ENCODE measurements at places on chromosomes 16 and 17. TPM values are rescaled to one million over a fixed set of nuclear protein-coding genes. Genes with fewer than 3 reads are reported as not detected.

ITGAD gene
- total RNA-seq: not detected

DNA sequence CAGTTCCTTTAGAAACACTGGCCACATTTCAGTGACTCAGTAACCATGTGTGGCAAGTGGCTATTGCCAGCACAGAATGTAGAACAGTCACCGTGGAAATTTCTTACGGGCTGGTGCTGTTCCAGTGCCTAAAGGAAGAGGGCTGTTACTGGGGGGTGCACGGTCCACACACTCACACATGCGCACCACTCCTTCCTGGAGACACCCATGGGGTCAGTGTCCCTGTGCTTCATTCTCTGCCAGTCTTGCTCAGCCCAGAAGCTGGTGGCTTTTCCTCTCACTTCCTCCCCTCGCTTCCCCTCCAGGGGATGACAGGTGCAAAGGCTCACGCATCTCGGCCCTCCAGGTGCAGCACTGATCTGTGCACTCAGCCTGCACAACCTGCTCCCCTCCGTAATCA, 115.6 kb downstream of the CCDC182 start:
- no peak overlapping the region for H3K27ac ChIP-seq
- no peak for DNase-seq
- no peak overlapping the region for H3K4me3 ChIP-seq
- no peaks in the 10 kb centered on the region for H3K36me3 ChIP-seq

GRCh38 chr17:2438823-2439222, 38.0 kb upstream of the MNT start:
- H3K4me3 ChIP-seq: no peak overlapping the region
- H3K36me3 ChIP-seq: no peaks in the 10 kb centered on the region
- DNase-seq: peak; percentile 85
- no peak overlapping the region for H3K27ac ChIP-seq

GRAPL gene
- under 0.01 TPM for total RNA-seq

TGFB1I1 gene
- 46.9 TPM for total RNA-seq

CX3CL1 gene
- not detected for total RNA-seq

GRCh38 chr16:85586380-85587104, 26.6 kb upstream of the GSE1 start:
- peaks cover 6% of the 10 kb centered on the region for H3K4me1 ChIP-seq
- H3K27me3 ChIP-seq: no peaks in the 10 kb centered on the region
- no peak overlapping the region for H3K4me3 ChIP-seq
- DNase-seq: peak; percentile 69
- H3K27ac ChIP-seq: peak overlapping the region; percentile 7

GRCh38 chr16:63188086-63188771, 1152.0 kb upstream of the CDH8 start:
- no peak for DNase-seq
- H3K36me3 ChIP-seq: no peaks in the 10 kb centered on the region
- H3K27me3 ChIP-seq: no peaks in the 10 kb centered on the region
- no peak overlapping the region for H3K27ac ChIP-seq
- H3K4me3 ChIP-seq: no peak overlapping the region

- no peak overlapping the region for H3K27ac ChIP-seq
- H3K27me3 ChIP-seq: peaks cover 4% of the 10 kb centered on the region
- DNase-seq: no peak
Measured at GRCh38 chr17:1217089-1217385, 37.3 kb upstream of the ABR start.

- H3K4me1 ChIP-seq: peaks cover 2% of the 10 kb centered on the region
- no peaks in the 10 kb centered on the region for H3K36me3 ChIP-seq
Measured at GRCh38 chr17:30426292-30426691, 47.6 kb downstream of the CPD start.

- H3K4me1 ChIP-seq: no peaks in the 10 kb centered on the region
- H3K36me3 ChIP-seq: no peaks in the 10 kb centered on the region
- no peak overlapping the region for H3K27ac ChIP-seq
- DNase-seq: no peak
- H3K27me3 ChIP-seq: no peaks in the 10 kb centered on the region
Measured at GRCh38 chr16:75947626-75948239, 221.4 kb upstream of the CPHXL start.

- no peaks in the 10 kb centered on the region for H3K4me1 ChIP-seq
- no peak overlapping the region for H3K27ac ChIP-seq
- no peak overlapping the region for H3K4me3 ChIP-seq
- H3K36me3 ChIP-seq: peaks cover 3% of the 10 kb centered on the region
Measured at GRCh38 chr16:28923652-28924398, 1.2 kb downstream of the RABEP2 start.

ZNF48 gene
- 7.7 TPM for total RNA-seq

TP53TG3D gene
- 1.5 TPM for total RNA-seq

- H3K27me3 ChIP-seq: no peaks in the 10 kb centered on the region
- H3K4me3 ChIP-seq: no peak overlapping the region
- no peaks in the 10 kb centered on the region for H3K36me3 ChIP-seq
Measured at GRCh38 chr16:66147291-66147690, 219.2 kb upstream of the CDH5 start.

TBX21 gene
- not detected for total RNA-seq

GRCh38 chr16:11345040-11345862, at the start of gene RMI2:
TSS of gene RMI2 (plus strand) at chr16:11345459. CDS start at chr16:11345472, 13 bp downstream.
- no peaks in the 10 kb centered on the region for H3K27me3 ChIP-seq
- no peaks in the 10 kb centered on the region for H3K36me3 ChIP-seq
- peaks cover 8% of the 10 kb centered on the region for H3K4me1 ChIP-seq
- peak within 1 kb of the TSS; percentile 48 for H3K27ac ChIP-seq

DNA sequence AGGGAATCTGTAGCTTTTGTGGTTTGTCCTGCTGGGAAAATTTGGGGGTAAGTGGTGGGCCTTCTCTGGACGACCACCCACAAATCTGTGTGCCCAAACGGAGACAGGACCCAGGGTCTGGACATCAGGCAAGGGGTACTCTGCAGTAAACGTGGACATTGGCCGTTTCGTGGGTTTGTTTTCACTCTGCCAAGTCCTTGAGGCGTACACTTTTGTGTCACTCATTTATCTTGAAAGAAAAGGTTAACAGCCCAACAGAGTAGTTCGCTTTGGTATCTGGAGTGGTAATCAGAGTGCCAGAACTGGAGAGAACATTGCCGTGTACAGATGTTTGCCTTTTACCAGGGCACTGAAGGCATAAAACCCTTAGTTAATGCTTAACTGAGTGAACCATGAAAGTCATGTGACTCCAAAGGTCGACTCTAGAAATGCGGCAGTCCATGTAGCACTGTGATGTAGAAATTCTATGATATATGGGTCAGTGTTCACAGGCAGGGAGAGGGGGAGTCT, 15.4 kb downstream of the NAA60 start:
- peak; percentile 16 for DNase-seq
- no peaks in the 10 kb centered on the region for H3K36me3 ChIP-seq
- H3K4me1 ChIP-seq: peaks cover 3% of the 10 kb centered on the region
- H3K27me3 ChIP-seq: no peaks in the 10 kb centered on the region

DNA sequence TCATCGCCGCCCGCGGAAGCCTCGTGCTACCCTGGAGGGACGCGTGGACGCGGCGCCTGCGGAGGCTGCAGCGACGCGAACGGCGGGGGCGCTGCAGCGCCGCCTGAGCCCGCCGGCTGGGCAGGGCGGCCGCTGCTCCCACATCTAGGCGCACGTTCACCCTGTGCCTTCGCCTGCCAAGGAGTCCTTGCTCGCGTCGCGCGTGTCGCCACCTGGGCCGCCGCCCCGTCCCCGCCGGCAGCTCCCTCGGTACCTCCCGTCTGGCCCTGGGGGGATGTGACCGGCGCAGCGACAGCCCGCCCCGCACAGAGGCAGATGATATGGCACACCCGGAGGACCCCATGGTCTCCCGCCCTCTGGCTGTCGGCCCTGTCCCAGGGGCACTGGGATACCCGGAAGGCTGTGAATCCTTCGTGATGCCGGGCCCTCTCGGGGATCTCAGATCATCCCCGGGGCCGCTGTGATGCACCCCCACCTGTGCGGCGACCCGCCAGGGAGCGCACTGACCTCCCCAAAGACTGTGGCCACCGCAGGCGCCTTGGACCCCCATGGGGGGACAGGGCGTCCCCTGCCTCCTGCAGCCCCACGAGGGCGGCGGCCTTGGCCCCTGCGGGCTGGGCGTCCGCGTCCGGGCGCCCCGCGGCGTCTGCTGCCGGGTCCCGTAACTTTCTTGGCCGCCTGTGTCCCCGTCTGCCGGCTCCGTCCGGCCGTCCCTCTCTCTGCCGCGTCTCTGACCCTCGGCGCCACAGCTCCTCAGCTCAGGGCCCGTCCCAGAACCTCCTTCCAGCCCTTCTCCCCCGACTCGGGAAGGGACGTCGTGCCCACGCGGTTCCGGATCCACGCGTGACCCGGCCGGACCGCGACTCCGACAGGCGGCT, 689 bp upstream of the TBC1D24 start:
- peak overlapping the region; percentile 82 for H3K27ac ChIP-seq
- H3K4me3 ChIP-seq: peak overlapping the region; percentile 74
- DNase-seq: no peak
- H3K36me3 ChIP-seq: no peaks in the 10 kb centered on the region
- no peaks in the 10 kb centered on the region for H3K27me3 ChIP-seq

DNA sequence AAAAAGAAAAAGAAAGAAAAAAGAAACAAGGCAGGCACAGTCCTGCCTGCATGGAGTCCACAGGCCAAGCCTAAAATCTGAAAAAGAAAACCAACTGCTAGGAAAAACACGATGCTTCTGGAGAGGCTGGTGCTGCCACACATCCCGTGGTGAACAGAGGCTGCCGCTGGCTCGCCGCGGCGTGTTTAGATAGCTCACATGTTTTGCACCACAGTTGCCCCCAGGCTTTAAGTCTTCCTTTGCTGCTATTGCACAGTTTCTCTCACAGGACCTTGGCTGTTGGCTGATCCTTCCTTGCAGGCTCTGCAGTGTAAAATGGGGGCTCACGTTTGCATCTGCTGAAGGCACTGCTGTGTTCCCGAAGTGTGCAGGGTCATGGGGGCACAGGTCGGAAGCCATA, 8.6 kb downstream of the SLC6A4 start:
- no peak overlapping the region for H3K27ac ChIP-seq
- no peaks in the 10 kb centered on the region for H3K36me3 ChIP-seq
- H3K27me3 ChIP-seq: peaks cover 23% of the 10 kb centered on the region
- DNase-seq: no peak
- H3K4me1 ChIP-seq: no peaks in the 10 kb centered on the region

ABCA8 gene
- total RNA-seq: 47.2 TPM

GRCh38 chr16:53839150-53839549, 135.2 kb downstream of the FTO start:
- no peaks in the 10 kb centered on the region for H3K4me1 ChIP-seq
- DNase-seq: no peak
- no peak overlapping the region for H3K27ac ChIP-seq
- H3K4me3 ChIP-seq: no peak overlapping the region
- no peaks in the 10 kb centered on the region for H3K27me3 ChIP-seq

GRCh38 chr16:27963471-27963965, 100.0 kb downstream of the GSG1L start:
- H3K4me1 ChIP-seq: no peaks in the 10 kb centered on the region
- no peaks in the 10 kb centered on the region for H3K36me3 ChIP-seq
- H3K27me3 ChIP-seq: no peaks in the 10 kb centered on the region
- no peak overlapping the region for H3K27ac ChIP-seq
